Stimulated activated CD8-positive, alpha-beta memory T cell treated with anti-CD3 and anti-CD28 coated beads, Interleukin-7, amount 100 ng/mL, for 1 hour (primary cell): ENCODE measurements at places on chromosomes 3 and 15.

GRCh38 chr3:101017017-101017416 lies 23.8 kb upstream of the ABI3BP start:
- no peak for DNase-seq

GRCh38 chr3:162302983-162303624 lies 806.5 kb downstream of the OTOL1 start:
- DNase-seq: no peak

- no peak for DNase-seq
Measured at GRCh38 chr3:148100476-148100875, 597.2 kb upstream of the AGTR1 start.

GRCh38 chr3:111981457-111981763 lies 2.6 kb downstream of the ABHD10 start:
- DNase-seq: no peak

DNA sequence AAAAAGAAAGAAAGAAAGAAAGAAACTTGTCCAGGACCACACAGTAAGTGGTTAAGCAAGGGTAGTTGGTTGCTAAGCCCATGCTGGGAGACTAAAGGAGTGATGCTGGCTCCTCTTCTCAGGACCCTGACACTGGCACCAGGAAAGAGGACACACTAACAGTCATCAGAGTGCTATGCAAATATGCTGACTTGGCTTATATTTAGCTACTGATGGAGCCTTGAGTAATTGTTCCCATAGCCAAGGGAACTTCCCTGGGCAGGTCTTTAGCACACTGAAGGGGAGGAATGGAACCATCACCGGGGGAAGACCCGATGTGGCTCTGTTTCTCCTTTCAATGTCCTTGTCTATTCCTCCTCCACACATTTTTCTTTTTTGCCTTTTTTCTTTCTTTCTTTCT lies 6.2 kb downstream of the TMEM40 start:
- DNase-seq: no peak

- no peak for DNase-seq
Measured at GRCh38 chr15:95267481-95267880, 1036.1 kb downstream of the MCTP2 start.
